ENCODE measurements at places on chromosomes 1 and 21.

- DNase-seq = no peak
These were observed 36.6 kb upstream of the KCTD3 start for GRCh38 chr1:215530401-215530984.

- DNase-seq = no peak
These were observed 37.6 kb downstream of the MCOLN2 start for GRCh38 chr1:84959294-84959693.

- DNase-seq = no peak
These were observed 959 bp downstream of the CD58 start for GRCh38 chr1:116569776-116570357.

DNA sequence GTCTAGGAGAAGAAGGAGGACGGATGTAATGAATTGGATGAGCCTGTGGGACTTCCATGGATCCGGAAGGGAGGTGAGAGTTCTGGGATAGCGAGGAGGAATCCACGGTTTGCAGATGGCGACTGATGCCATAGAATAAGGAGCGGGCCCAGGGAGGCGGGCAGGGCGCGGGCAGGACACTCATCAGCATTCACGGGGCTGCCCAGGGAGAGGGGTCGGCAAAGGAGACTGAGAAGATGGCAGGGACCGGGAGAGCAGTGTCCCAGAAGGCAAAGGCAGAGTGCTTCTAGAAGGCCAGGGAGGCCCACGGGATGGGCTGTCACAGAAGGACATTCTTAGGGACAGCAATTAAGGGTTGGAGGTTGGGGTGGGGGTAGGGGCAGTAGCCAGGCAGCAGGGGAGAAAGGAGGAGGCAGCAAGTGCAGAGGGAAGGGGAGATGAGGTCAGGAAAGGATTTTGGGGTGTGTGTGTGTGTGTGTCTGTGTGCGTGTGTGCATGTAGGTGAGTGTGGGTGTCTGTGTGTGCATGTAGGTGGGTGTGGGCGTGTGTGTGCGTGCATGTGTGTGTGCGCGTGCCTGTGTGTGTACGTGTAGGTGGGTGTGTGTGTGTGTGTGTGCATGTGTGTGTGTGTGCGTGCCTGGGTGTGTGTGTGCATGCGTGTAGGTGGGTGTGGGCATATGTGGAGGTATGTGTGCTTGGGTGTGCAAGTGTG lies 1.1 kb upstream of the COL8A2 start:
- DNase-seq = no peak

DNA sequence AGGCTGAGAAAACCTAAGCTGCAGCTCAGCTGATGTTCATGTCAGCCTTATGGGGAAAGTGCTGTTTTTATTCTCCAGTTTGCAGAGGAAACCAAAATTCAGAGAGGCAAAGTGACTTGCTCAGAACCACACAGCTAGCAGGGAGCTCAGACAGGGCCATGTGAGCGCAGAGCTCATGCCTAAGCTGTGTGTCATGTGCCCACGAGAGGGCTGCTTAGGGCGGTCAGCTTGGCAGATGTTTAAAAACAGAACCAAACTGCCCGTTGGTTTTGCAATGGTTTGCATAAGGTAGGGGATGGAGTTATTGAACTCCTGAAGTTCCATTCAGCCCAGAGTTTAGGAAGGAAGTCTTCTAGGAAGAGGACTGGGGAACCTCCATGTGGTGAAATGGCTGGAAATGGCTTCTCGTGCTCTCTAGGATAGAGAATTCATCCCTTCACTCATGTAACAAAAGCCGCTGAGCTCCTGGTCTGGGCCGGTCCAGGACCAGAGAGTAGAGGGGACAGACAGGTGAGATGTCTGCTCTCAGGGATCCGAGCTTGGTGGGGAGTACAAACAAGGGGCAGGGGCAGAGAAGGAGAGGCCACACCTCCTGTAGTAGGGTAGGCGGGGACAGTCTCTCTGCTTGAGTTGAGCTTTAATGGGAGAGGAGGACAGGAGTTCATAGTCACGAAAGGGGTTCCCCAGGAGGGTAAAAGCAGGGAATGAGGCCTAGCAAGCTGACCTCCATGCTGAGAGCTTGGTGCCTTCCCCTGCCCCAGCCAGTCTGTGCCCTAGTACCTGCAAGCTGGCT lies 46.9 kb downstream of the ARHGEF10L start:
- peak; percentile 73 for DNase-seq

- no peak for DNase-seq
These were observed 252.1 kb downstream of the FOXD2 start for GRCh38 chr1:47689894-47690293.

DNA sequence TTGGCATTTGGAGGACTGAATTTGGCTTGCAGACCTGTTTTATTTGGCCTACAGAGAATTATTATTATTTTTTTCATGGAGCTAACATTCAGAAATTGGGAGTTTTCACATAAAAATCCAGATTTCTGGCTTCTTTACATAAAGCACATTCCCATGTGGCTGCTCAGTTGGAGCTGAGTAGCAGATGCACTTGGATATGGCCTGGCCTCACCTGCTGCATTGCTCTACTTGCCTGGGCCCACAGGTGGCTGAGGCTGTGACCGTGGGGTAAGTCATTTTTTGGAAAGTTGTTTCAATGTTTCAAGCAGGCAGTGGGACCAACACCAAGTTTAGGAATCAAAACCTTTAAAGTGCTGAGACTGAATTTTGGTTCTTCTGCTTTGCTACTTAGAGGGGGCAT lies 56.7 kb downstream of the GADD45A start:
- no peak for DNase-seq

GRCh38 chr1:220550811-220551399 lies 23.0 kb downstream of the MARK1 start:
- no peak for DNase-seq

DNA sequence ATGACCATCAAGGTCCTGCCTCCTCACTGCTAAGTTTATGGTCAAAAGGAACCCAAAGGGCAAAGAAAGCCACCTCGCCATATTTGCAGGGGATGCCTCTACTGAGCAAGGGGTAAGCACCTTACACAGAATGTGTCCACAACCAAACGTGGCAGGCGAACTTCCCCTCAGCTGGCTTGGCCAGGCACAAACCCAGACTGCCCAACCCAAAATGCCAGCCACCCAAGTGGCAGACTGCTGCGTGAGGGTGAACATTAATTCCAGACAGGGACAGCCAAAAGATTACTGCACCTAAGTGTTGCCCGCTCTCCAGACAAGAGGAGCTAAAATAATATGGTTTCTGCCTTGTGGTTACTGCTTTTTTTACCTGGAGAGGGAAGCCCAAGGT lies 16.0 kb downstream of the ZNF697 start:
- no peak for DNase-seq

Measured in AG04450 (cell line).